ENCODE measurements at places on chromosomes 6 and 20.

DNA sequence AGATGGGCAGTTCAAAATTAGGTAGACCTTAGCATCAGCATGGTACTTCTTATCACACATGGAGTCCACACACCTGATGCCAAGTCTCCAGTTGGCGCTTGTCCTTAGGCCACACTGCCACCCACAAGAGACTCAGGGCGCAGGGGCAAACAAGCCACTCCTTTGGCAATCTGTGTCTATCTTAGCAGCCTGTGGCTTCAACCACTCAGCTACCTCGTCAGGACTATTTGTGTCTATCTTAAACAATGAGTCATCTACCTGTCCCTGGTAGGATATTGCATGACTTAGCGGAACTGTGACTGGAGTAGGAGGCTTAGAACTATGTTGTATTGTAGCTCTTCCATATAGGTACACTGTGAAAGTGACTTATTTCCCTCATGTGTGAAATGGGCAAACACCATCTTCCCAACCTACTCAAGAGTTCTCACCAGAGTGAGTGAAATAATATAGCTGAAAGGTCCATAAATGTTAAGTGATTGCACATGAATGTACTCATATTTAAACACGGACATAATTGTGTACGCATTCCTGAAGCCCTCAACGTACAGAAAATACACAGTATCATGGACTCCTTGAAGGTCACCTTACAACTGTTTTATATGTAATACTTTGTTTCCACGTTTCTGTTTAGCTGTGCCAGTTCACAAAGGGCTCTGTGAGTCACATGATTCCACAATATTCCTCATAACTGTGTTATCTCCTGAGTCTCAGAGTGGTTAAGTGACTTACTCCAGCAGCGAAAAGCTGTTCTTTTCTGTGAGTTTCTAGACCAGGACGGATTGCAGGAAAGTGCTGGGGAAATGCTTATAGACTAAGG, 1.6 kb downstream of the TRIM27 start:
- DNase-seq, result no peak

GRCh38 chr6:166165558-166166313, 1.9 kb downstream of the TBXT start:
- DNase-seq, result no peak

DNA sequence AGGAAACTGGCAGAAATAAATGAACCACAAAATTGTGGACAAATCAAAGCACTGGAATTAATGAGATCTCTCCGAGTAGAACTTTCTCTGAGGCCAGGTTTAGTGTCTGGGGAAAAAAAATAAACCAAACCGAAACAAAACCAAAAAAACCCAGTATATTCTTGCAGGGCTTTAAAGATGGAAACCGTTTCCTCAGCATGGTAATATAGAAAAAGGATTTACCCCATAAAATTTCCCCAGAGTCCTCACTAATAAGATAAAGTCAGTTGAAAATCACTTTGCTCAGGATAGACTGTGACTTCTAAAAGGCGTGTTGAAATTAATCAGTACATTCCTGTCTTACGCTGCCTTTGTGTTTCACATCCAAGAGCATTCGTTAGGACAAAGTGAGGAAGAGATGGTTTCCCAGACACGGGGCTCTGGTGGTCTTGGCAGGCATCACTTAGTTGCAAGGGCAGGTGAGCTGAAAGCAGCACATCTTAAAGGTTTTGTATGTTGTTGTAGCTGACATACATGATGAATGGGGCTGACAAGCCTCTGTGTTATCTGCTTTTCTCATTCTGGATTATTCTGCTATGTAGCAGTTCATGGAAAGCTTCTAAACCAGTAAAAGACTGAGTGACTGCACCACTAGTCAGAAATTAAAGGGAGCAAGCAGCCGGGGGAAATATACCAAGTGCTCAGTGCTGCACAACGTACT, 85.2 kb upstream of the PRL start:
- DNase-seq, result no peak

DNA sequence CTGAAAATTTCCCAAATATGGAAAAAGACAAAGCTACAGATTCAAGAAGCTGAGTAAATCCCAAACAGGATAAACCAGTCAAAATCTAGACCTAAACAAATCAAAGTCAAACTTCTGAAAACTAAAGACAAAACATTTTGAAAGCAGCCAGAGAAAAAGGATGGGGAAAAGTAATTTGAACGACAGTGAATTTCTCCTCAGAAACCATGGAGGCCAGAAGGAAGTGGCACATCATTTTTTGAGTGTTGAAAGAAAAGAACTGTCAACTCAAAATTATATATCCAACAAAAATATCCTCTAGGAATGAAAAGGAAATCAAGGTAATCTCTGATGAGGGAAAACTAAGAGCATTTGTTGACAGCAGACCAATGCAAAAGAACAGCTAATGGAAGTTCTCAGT, 6.8 kb downstream of the RAB23 start:
- DNase-seq, result no peak

DNA sequence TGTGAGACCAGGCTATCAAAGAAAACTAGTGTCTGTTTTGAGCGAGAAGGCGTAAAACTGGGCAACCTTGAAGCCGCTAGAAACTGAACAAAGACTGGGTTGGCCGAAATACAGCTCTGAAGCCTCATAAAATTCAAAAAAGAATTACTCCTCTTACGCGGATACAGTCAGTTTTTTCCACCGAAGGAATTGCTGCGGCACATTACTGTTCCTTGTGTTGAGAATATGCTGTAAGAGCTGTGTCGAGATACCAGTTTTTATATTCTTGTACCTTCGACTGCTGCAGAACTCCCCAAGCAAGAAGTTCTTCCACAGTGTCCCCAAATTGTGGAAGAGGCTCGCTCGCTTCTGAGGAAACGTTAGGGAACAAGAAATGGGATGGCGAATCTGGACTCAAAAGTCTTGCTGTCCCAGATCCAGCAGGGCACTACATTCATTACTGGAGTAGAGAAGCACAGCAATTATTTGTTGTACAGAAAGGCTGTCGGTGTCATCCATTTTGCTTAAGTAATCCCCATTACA, 523 bp upstream of the COX7A2 start:
- no peak for DNase-seq

DNA sequence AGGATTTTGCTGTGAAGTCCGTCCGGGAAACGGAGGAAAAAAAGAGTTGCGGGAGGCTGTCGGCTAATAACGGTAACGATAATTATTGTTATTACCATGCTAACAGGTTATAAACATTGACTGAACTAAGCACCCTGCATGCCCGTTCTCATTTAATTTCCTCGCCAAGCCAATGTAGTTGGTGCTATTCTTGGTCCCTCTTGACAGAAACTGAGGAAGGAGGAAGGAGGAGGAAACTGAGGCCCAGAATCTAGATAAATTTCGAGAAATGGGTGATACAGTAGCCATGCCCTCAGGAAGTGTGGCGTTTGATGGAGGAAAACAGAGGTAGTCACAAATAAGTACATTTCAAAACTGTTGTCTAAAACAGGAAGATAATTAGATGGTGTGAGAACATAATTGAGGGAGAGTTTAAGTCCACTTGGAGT, 474 bp downstream of the TPX2 start:
- DNase-seq, result no peak

DNA sequence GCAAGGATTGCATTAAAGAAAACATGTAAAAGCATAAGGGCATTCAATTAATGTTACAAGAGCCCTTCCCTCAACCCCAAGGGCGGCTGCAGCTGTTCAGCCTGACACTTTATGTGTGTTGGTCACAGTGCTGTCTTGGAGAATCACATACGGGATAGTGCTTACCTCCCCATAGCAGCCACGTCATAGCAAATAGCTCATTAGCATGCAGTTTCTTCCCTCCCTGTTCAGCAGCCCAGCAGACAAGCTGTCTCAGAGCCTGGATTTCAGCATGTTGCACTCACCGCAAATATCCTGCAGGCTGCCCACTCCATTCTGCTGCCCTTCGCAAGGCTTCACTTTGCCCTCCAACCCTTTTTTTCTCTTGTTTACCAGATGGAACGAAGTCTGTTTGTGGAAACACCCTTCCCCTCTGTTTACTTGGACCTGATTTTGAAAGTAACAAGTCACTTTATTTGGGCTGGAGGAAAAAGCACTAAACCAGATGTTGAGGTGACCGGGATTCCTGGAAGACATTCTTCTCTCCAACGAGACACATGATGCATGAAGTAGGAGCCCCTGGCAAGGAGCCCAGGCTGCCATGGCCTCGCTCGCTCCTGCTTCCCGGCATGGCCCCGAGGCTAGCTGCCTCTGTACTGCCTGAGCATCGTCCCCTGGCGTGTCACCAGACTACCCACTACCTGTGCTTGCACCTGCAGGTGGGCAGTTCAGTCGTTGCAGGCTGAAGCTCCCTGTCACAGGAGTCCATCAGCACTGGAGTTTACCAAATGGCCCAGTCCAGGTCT, 151.6 kb upstream of the GMDS start:
- DNase-seq, result no peak

DNA sequence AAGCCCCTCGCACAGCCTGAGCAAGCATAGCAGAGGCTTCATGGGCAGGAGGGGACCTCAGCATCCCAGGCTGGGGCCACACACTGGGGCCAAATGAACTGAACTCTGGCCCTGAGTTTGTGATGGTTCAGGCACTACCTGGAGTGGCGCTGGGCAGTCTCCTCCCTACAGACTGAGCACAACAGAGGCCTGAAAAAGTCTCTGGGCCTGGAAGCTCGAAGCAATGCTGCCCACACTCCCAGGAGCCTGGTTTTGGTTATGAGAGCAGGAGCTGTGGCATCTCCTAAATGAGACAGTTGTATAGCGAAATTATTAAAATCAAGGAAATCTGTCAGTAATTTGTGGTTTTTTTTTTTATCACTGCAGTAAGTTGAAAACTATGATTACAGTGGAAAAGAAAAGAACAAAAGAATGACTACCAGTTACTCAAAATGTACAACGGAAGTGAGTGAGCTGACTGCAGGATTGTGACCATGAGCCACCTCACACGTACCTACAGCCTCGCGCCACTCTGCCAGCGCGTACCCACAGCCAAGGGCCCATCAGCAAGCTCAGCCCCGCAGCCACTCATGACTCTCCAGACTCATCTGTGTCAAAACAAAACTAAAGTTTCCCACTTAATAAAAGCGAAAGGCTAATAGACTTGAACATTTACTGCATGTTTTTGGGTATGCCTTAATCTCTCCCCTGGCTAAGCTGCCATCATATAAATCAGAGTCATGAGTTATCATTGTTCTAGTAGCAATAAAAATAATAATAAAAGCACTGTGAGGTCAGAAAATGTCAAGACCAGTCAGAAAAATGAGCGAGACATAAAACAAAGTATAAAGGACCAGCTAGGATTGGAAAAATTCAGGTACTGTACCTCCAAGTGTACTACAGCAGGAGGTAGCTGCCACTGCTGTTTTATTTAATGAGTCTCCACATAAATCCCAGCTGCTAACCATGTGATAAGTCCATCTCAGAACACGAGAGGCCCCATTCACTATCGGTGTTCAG, 177.0 kb downstream of the FOXC1 start:
- DNase-seq, result no peak

- no peak for DNase-seq
Measured at GRCh38 chr6:131688286-131688685, 12.9 kb downstream of the OR2A4 start.

- no peak for DNase-seq
Measured at GRCh38 chr6:4512051-4512471, 264.1 kb upstream of the CDYL start.

GRCh38 chr6:29641430-29642148, 8.6 kb upstream of the GABBR1 start:
- no peak for DNase-seq

GRCh38 chr6:89081129-89081422, 525 bp downstream of the PNRC1 start:
- no peak for DNase-seq

DNA sequence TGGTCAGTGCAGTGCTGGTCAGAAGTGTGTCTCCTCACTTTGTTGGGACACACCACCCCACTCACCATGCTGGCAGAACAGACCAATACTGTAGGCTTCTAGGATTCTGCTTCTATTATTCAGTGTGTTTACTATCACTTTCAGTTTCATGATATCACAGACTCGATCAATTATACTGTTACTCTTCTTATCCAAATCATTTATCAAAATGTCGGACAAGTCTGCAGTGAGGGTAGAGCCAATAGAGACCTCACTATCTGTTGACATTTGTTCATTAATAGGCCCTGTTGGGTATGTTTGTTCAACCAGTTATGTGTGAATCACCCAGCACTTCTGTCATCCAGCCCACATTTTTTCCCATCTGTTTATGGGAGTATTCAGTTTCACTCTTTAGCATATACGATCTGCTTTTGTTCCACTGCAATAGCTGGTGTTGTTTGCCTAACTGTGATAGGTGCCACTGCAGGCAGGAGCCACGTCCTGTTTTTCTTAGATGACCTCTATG, 140.1 kb downstream of the NRN1 start:
- DNase-seq, result no peak

DNA sequence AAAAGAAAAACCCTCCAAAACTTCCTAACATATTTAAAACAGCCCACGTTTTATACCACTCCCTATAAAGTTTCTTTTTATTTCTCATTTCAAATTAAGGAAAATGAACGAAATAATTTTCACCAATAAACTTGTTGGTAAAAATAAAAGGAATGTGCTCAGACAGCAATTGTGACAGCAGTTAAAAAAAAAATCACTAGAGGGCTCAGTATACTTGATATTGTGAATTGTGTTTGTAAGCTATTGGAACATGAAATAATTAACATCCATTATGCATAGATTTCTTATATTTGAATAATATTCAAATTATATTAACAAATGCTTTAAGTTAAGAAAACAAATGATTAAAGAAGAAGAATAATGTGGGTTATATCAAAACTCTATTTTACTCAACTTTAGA, 105.5 kb downstream of the ASCC3 start:
- no peak for DNase-seq

GRCh38 chr6:12891595-12891994, 175.0 kb downstream of the PHACTR1 start:
- DNase-seq, result no peak

- no peak for DNase-seq
Measured at GRCh38 chr6:35727231-35727934, 9.4 kb upstream of the ARMC12 start.

- DNase-seq, result no peak
Measured at GRCh38 chr6:77638129-77638830, 14.6 kb upstream of the MEI4 start.

- DNase-seq, result no peak
Measured at GRCh38 chr6:25902071-25902470, 28.0 kb upstream of the SLC17A3 start.

- no peak for DNase-seq
Measured at GRCh38 chr20:40434122-40434521, 254.9 kb downstream of the MAFB start.

GRCh38 chr20:25083141-25083772, 1.3 kb upstream of the VSX1 start:
- DNase-seq, result no peak
